ENCODE measurements at places on chromosomes 2 and 18.

DNA sequence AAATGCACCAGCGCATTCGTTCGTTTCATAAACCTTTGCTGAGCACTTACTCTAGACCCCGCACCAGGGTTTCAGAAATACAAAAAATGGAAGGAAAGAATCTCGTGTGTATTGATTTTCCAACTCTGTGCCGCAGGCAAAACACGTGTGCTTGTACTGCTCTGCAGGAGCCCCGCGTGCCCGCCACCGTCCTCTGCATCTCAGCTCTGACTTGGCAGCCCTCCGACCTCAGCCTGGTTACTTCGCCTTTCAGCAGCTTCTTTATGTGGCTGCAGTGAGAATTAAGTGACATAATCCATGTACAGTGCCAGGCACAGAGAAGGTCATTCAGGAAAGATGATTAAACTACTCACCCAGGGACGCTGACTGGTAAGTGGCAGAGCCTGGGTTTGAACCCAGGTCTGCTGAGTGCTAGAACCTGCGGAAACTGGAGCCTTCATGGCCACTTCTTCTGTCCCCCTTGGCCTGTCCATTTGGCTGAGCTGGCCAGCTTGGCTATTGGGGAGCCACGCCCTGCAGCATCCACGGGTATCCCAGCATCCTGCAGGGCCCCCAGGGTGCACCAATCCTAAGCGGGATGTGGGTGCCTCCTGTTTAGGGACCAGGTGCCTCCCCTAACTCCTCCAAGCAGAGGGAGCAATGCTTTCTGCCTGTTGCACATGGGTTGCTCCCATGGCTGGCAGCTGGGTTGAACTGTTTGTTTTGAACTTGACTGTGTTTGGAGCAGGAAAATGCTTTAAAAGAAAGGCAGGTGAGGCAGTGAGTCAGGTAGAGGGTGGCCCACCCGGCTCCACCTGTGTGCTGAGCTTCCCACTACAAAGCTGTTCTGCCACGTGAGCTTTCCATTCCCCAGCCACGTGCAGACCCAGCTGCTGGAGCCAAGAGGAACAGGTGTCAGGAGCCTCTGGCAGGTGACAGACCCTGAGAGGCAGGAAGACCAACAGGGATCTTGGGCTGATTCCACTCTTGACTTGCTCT lies 34.3 kb downstream of the INHBB start:
- no peak for DNase-seq

GRCh38 chr2:37771600-37772088 lies 100.2 kb upstream of the CDC42EP3 start:
- DNase-seq, result no peak

DNA sequence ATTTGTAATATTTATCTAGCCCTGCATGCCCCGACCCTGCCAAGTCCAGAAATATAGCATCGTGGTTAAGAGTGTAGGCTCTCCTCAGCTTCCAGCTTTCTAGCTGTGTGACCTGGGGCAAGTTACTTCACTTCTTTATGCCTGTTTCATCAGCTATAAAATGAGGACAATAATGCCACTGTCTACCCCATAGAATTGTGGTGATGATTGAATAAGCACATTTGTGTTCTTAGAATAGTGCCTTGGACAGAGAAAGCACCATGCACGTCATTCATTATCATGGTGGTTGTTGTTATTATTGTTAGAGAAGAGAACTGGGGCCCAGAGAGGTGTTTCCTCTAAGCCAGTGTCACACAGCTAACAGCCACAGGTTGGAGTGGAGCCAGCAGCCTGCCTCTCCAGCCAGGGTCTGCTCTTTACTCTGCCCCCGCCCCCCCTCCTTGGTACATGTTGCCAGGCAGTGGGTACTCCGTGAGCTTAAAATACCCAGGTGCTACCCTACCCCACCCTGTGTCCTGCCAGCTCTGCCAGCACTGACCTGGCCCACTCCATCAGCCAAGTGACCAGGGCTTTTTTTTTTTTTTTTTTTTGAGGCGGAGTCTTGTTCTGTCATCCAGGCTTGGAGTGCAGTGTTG lies 202.1 kb downstream of the CTIF start:
- DNase-seq, result no peak

DNA sequence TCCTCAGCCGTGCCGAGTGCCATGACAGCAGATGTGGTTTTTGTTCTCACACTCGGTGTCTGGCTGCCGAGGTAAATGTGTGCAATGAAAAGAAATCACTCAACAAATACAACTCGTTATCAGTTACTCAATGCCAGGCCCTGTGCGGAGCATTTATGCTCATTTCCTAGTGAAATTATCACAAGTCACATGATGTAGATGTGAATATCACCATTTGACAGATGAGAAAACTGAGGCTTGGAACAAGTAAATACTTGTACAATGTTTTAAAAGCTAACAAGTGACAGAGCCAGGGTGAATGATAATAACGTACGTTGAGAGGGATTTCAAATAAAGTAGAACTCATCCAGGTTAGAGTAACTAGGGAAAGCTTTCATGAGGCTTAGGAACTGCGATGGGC lies 174.7 kb downstream of the EIPR1 start:
- no peak for DNase-seq

- peak; percentile 66 for DNase-seq
These were observed 1.9 kb downstream of the MCFD2 start for GRCh38 chr2:46913471-46914381.

DNA sequence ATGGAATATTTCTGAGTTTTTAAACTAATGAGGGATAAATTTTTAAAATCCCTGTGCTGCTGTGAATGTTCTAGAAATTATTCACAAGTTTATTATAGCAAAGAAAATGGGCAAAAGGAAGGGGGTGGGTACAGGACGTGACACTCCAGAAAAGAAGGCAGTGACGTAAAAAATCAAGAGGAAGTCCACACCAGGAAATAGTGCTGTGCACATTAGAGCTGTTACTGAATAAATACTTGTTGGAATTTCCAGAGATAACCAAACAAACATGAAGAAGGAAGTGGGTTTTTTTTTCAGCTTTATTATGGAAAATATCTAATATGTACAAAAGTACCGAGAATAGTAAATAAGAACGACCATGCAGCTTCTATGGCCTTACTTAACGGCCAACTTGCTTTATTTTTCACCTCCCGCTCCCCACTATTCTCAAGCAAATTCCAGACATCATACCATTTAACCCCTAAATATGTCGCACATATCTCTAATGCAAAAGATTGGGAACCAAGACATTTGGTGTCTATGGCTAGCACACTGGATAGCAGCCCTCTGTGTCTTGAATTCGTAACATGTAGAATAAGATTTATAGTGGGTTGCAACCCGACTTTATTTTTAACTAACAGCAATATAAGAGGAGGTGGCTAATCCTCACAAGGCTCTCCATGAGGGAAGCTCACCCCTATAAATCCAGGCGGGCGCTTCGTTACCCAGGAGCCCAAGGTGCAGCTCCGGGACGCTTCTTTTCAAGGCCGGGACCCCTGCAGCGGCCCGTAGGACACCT lies 580 bp upstream of the NDUFV2 start:
- peak; percentile 69 for DNase-seq

- DNase-seq, result peak; percentile 68
These were observed 866 bp downstream of the CRIM1 start for GRCh38 chr2:36356298-36356989.

- no peak for DNase-seq
These were observed 301.1 kb downstream of the CCDC85A start for GRCh38 chr2:56484906-56485305.

DNA sequence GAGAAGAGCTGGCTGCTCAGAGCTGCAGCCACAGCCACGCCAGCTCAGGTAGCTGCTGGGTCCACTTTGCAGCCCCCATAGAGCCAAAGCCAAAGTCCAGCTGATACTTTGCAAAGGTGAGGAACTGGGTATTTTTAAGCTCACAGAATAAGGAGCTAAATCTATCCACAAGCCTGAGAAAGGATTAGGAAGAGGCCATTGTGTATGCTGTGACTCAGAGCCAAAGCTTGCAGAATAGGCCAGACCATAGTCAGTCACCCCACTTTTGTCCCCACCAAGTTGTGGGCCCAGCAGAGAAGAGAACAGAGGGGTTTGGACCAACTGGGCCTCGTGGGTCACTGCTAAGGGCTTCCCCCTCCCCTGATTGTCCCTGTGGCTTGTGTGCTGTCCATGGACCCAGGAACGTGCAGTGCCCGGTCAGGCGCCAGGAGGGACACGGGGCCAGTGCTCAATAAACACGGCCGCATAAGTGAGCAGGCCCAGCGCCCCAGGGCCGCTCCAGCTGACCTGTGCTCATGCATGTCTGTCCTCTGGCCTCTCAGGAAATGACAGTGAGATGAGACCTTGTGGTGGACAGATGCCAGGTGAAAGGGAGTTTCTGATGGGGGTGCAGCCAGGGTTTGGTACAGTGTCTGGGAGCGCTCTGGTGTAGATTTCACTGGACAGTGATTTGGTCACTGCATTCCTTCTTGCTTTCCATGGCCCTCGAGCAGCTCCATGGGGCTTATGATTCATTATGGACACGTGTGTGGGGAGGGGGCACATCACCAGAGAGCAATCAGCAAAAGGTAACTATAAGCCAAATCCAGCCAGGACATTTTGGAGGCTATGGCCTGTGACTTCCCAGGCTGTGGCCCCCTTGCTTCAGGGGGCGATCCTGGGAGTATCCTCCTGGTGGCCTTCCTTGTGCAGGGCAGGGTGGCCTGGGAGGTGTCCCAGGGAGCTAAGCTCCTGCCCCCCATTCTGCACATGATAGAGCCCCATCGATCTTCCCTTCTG lies 31.3 kb downstream of the MAL start:
- no peak for DNase-seq

GRCh38 chr2:5077479-5078089 lies 614.6 kb upstream of the SOX11 start:
- DNase-seq, result no peak

GRCh38 chr2:184041077-184041476 lies 557.3 kb upstream of the ZNF804A start:
- DNase-seq, result no peak

DNA sequence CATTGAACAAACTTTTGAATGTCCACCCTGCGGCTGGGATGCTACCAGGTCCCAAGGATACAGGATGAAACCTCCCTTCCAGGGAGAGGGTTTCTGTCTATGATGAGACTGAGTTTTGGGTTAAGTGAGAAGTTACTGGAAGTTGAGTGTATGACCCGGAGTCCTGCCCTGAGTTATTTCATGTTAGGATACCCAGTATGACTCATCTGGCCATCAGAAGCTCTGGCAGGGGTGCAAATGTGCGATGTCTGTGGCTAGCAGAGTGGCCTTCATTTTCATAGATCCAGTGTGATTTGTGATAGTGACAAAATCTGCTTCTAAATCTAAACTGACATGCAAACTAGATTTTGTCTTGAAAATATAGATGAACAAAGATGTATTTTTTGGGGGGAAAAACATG lies 55.3 kb downstream of the KCTD1 start:
- DNase-seq, result no peak

GRCh38 chr2:36734304-36734703 lies 37.8 kb downstream of the VIT start:
- DNase-seq, result peak; percentile 60

DNA sequence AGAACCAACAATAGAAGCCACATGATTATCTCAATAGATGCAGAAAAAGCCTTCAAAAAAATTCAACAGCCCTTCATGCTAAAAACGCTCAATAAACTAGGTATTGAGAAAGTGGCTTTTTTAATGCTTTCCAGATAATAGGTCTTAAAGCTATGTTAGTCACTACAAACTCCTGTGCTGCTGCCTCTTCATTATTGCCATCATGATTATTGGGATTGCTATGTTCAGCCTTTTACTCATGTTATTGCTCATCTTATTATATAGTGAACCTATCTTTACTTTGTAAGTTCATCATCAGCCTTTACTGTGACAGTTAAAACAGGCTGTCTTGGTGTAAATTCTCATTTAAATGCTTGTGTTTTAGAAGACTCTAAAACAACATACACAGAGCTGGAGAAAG lies 1557.2 kb upstream of the ZEB2 start:
- DNase-seq, result no peak

DNA sequence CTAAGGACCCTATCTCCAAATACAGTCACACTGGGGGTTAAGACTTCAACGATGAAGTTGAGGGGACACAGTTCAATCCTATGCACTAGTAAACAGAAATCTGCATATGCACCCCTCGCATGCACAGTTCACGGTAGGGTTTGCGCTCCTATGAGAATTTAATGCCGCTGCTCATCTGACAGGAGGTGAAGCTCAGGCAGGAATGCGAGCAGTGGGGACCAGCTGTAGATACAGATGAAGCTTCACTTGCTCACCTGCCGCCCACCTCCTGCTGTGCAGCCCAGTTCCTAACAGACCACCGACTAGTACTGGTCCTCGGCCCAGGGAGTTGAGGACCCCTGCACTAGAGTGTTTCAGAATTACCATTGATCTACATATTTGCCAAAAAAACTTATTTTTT lies 40.0 kb upstream of the FAHD2A start:
- no peak for DNase-seq

- DNase-seq, result no peak
These were observed 52.1 kb downstream of the CMPK2 start for GRCh38 chr2:6813573-6813972.

GRCh38 chr18:44601447-44601846 lies 79.2 kb upstream of the SETBP1 start:
- DNase-seq, result no peak

Data from NB4 (cell line).